Umbilical cord (tissue), 2 donors: ENCODE measurements at places on chromosomes 12 and 14.

- DNase-seq, result no peak
Observed at GRCh38 chr14:65168840-65169239, 66.5 kb upstream of the MAX start.

- DNase-seq, result peak; percentile 79
Observed at GRCh38 chr12:54082397-54082892, 28.8 kb downstream of the HOXC4 start.

GRCh38 chr12:92297932-92298696, 152.5 kb upstream of the BTG1 start:
- no peak for DNase-seq

DNA sequence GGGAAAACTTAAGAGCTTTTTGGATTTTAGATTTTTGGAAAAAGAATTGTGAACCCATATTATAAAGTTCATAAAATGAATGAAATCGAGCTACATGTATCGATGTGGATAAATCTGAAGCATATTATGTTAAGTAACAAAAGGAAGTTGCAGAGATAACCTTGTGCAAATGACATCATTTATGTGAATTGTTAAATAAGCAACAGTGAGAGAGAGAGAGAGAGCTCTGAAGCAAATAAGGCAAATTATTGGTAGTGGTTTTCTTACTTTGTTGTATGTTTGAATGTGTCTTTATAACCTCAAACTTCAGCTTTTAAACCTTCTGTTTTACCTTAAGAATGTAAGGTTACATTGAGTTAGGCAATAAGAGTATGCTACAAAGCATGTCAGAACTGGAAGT, 78.8 kb downstream of the ERC1 start:
- no peak for DNase-seq

GRCh38 chr12:113407931-113408600, 4.4 kb upstream of the SDS start:
- DNase-seq, result peak; percentile 62

GRCh38 chr12:26939192-26939832, 1.0 kb downstream of the FGFR1OP2 start:
- peak; percentile 6 for DNase-seq

DNA sequence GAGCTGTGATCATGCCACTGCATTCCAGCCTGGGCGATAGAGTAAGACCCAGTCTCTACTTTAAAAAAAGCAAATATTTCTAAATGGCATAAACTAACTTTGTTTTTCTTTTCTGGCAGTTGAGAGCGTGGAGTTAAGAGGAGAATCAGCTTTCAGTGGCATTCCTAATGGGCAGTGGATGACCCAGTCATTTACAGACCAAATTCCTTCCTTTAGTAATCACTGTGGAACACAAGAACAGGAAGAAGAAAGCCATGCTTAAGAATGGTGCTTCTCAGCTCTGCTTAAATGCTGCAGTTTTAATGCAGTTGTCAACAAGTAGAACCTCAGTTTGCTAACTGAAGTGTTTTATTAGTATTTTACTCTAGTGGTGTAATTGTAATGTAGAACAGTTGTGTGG, 21.2 kb downstream of the TDG start:
- no peak for DNase-seq

GRCh38 chr12:67671419-67671818, 22.9 kb downstream of the DYRK2 start:
- peak; percentile 55 for DNase-seq

DNA sequence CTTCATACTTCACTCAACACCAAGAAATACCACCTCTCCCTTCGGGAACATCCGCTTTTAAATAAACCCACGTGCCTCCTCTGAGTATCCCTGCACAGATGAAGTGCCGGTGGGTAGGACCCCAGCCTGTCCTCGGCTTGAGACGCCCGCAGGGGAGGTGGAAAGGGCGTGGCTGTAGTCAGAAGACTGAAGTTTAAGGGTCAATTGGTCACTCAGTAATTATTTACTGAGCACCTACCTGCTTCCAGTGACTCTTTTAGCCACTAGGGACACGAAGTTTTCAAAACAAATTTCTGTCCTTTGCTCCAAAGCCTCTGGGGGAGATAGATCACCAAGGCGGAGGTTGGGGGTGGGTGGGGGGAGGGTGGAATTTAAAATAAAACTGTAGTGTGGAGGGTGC, 309.4 kb downstream of the VRK1 start:
- no peak for DNase-seq

DNA sequence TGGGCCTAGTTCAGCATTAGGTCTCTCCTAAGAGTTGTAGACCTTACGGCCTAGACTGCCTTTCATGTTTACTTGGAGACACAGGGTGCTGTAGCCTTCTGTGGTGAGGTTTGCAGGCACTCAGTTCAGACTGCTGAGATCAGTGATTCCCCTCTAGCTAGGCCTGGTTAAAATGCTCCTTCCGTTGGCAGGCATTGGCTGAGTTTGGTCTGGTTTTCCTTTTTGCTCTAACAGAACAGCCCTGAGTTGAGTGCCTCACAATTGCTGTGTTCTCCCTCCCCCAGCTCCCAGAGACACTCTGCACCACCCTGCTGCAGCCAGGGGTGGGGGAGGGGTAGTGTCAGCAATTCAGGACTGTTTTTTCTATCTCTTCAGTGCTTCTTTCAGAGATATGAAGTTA, 178.9 kb upstream of the DYRK2 start:
- peak; percentile 86 for DNase-seq

DNA sequence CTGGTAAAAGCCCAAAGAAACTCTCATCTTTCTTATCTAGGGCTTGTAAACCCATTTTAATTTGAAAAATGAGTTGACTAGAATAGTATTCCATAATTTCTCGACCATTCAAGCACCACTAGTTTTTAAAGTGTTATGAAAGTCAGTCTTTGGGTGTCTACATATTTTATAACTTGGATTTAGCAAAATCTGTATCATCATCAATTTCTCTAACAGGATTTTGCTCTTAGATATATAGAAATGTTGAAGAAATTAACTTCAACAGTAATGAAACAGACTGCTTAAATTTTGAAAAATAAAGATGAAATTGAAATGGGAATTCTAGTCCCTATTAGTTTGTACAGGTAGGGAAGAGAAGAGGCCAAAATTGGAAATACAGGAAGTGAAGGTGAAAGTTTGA, 32.8 kb downstream of the MSRB3 start:
- DNase-seq, result no peak
